ENCODE measurements at places on chromosomes 1 and 21.

GRCh38 chr1:7680207-7680954 lies 90.7 kb upstream of the VAMP3 start:
- no peak for DNase-seq

DNA sequence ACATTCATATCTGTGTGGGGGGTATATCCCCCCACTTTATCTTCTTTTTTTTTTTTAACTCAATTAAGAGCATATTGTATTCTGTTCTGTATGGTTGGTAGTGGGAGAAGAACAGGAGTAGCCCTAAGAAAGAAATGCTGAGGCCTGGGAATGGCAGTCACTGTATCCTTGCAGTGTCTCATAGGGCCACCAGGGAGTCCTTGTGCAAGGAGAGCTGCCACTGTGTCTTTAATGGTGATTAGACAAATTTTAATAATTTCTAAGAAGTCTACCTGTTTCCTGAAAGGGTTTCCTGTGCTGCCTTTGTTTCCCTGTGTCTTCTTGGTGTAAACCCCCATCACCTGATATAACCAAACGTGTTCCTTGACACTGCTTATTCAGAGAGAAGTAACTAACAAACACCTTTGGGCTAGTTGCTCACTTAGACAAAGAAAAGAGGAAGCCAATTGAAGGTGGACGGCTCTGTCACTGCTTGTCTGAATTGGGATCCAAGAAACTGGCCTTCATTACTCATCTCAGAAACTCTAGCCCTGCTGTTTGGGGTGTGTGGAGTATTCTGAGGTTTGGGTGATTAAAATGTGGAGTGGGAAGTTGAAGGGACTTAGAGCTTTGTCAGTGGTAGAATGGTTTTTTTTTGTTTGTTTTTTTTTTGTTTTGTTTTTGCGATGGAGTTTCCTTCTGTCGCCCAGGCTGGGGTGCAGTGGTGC lies 15.2 kb downstream of the GIPC2 start:
- no peak for DNase-seq

GRCh38 chr1:187509091-187509490 lies 680.3 kb downstream of the PLA2G4A start:
- DNase-seq, result no peak

DNA sequence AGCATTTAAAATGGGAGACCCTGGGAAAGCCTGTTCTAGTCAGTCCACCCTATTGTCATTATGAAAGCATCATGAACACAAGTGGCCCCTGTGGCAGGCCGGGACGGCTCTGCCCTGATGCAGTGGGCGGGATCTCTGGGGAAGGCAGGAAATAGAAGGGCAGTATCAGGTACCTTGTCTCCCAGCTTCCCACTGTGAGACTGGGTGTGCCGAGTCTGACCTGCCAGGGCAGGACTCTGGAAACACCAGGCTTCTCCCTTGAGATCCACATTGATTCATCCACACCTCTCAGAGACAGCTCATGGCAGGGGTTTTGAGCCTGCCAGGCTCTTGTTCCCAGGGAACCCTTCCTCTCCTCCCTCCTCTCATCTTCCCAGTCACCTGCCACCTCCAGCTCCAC lies 24.5 kb upstream of the GNPAT start:
- DNase-seq, result no peak

- DNase-seq, result no peak
Observed at GRCh38 chr1:66681686-66682085, 70.6 kb upstream of the DYNLT5 start.

DNA sequence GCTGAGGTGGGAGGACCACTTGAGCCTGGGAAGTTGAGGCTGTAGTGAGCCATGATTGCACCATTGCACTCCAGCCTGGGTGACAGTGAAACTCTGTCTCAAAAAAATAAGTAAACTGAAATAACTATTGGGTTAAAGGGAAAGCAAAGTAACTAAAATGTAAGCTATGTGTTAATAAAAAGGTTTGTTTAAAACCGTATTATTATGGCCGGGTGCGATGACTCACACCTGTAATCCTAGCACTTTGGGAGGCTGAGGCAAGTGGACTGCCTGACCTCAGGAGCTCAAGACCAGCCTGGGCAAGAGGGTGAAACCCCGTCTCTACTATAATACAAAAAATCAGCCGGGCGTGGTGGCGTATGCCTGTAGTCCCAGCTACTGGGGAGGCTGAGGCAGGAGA lies 27.0 kb downstream of the NVL start:
- DNase-seq, result no peak

GRCh38 chr1:161497961-161498360 lies 7.3 kb upstream of the FCGR2A start:
- DNase-seq, result no peak

GRCh38 chr1:191517826-191518225 lies 640.4 kb upstream of the RGS18 start:
- DNase-seq, result no peak

DNA sequence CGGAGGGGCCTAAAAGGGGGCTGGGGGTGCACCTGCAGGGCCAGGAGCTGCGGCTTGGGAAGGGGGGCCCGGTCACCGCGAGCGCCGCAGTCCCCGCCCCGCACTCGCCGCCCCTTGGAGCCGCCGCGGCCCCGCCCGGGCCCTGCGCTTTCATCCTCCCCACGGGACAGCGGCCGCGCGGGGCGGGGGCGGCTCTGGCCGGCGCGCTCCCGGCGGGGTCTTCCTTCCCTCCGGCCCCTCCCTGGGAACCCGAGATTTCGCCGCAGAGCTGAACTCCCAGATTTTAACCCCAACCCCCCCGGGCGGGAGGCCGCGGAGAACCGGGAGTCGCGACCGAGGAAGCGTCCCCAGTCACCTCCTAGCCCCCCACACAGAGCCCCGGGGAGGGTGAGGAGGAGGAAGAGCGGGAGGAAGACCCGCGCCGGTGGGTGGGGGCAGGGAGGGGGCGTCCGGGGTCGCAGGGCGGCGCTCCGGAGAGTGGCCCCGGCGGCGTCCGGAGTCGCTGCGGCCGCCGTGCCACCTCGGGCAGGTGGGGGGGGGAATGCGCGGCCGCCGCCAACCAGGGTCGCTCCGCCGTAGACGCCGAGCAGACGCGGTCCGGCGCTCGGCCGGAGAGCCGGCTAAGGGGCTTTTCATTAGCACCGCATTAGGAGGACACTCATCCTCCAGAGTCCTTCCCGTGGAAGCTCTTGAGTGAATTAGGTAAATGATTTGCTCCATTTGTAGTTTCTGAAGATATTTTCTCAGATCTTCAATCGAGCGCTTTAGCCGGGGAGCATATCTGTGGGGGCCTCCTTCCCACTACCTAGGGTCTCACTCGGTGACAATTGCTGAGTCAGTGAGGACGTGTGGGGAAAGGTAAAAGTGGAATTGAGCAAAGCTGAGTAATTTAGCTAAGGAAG lies 31.6 kb upstream of the NFIA start:
- no peak for DNase-seq

DNA sequence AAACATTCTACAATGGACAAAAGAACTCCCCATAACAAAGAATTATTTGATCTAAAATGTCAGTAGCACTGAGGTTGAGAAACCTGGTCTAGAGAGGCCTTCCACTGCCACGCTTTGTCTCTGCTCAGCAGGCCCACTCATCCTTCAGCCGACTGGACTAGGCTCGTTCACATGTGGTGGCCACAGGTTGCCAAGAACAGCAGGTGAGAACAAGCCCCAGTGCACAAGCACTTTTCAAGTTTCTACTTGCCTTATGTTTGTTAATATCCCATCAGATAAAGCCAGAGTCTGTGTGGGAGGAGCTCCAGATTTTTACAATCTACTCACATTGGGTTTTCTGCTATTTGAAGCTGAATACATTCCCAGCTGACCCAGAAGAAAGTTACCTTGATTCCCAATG lies 9.1 kb upstream of the EFHD2 start:
- DNase-seq, result no peak

DNA sequence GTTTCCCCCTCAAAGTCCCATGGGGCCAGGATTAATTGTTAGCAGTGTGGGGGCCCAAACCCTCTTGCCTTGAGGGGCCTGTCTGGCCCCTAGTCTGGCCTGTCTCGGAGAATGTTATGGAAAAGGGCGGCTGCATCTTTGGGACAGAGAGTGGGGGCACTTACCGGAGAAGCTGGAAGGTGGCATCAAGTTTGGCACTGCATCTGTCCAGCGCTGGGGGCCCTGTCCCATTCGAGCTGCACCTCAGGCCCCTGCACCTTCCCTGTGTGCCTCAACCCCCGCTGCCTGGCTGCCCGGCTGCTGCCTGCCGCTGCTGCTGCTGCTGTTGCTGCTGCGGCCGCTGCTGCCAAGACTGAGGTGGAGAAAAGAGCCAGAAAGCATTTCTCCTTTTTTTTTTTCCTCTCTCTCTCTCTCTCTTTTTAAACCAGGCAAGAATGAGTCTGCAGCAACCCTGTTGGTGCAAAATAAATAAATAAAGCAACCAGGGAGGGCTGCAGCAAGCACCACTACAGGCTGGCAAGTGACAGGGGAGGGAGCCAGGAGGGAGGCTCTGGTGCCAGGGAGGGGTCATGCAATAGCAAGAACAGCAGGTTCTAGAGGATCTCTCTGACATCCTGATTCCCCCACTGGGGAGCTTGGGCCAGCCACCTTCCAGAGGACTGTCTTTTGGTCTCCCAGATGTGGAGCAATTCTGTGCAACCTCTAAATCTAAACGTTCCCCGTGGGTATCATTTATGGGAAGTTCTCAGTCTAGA lies at the start of gene LINGO4:
LINGO4 (minus strand) TSS at position 354 of the 755 bp plus-strand sequence. CDS start 2,715 bp downstream, outside the sequence.
- DNase-seq, result no peak

GRCh38 chr1:61583703-61584102 lies 141.2 kb downstream of the TM2D1 start:
- DNase-seq, result no peak

DNA sequence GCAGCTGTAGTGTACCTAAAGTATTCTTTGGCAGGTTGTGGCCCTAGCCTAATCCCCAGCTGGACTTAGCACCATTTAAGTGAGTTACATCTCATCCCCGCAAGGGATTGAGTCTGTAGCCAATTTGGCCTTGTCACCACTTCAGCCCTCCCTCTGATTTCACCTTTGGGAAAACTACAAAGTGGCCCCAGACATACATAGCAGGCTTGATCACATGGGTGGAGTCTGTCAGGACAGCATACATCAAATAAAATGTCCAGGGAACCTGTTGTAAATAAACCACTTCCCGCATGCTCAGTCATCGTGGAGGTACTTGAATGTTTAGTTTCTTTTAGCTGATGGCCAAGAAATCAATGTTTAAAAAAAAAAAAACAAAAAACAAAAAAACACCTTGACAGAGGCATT lies 142.5 kb downstream of the DHRS3 start:
- no peak for DNase-seq

- no peak for DNase-seq
Observed at GRCh38 chr1:218436346-218436745, 91.2 kb downstream of the TGFB2 start.

Measured in NCI-H1417 treated with DMSO at 0.1 percent for 48 hours (cell line).